Bladder microvascular endothelial cell (primary cell): ENCODE measurements at places on chromosomes 4 and X. TPM values are rescaled to one million over a fixed set of nuclear protein-coding genes. Genes with fewer than 3 reads are reported as not detected.

Gene TASL
- total RNA-seq = not detected in 2 replicates

Gene TEX13D
- total RNA-seq = not detected in 2 replicates

Gene JADE1
- 13.9 and 17.9 TPM in 2 replicates for total RNA-seq

Gene RNF128
- total RNA-seq = 0.06 and 0.32 TPM in 2 replicates

Gene PDCL2
- not detected in 2 replicates for total RNA-seq

Gene NDP
- not detected in 2 replicates for total RNA-seq

Gene PI4K2B
- 20.1 and 21.5 TPM in 2 replicates for total RNA-seq

Gene HTR2C
- not detected in 2 replicates for total RNA-seq

Gene CTAG1A
- total RNA-seq = not detected in 2 replicates

Gene OPHN1
- total RNA-seq = 6.8 and 10.4 TPM in 2 replicates

Gene CT47A1
- total RNA-seq = not detected in 2 replicates

Gene ANOS1
- total RNA-seq = 0.32 and 2.0 TPM in 2 replicates

Gene GAB1
- total RNA-seq = 15.1 and 42.4 TPM in 2 replicates

Gene IL2
- total RNA-seq = not detected in 2 replicates

Gene TENT5D
- not detected in 2 replicates for total RNA-seq

Gene CYBB
- not detected in 2 replicates for total RNA-seq

Gene TXLNG
- total RNA-seq = 3.1 and 6.4 TPM in 2 replicates

Gene CENPI
- 15.7 and 17.3 TPM in 2 replicates for total RNA-seq

Gene CPLX1
- total RNA-seq = 0.16 and 0.50 TPM in 2 replicates

Gene CFI
- 44.4 and 66.7 TPM in 2 replicates for total RNA-seq

Gene PABPC1L2A
- total RNA-seq = not detected in 2 replicates
